Kasumi-1 (cell line): ENCODE measurements at places on chromosomes 3 and 15.

- peak; percentile 31 for DNase-seq
These were observed 395 bp downstream of the ZFAND6 start for GRCh38 chr15:80059786-80060355.

DNA sequence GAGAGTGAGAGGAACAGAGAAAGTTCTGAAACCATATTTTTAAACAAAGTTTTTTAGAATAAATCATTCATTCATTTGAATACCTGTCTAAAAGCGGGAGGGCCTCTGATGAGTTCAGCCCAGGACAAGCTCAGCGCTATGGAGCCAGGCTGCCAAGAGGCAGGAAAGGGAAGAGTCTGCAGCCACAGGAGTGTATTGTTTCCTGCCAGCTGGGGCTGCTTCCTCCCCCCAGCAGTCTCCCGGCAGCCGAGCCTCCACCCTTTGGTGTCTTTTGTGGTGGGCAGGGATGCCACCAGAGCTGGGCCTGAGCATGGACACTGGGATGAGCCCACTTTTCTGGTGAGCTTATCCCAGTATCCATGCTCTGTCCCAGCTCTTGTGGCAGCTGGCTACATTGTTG is 199.5 kb upstream of the TPRG1 start:
- peak; percentile 91 for DNase-seq

GRCh38 chr3:143850877-143851276 is 2.6 kb upstream of the SLC9A9 start:
- DNase-seq = no peak

- no peak for DNase-seq
These were observed 51.5 kb downstream of the PDZRN3 start for GRCh38 chr3:73573204-73573603.

- no peak for DNase-seq
These were observed 75.9 kb upstream of the CBLB start for GRCh38 chr3:105944721-105945120.

DNA sequence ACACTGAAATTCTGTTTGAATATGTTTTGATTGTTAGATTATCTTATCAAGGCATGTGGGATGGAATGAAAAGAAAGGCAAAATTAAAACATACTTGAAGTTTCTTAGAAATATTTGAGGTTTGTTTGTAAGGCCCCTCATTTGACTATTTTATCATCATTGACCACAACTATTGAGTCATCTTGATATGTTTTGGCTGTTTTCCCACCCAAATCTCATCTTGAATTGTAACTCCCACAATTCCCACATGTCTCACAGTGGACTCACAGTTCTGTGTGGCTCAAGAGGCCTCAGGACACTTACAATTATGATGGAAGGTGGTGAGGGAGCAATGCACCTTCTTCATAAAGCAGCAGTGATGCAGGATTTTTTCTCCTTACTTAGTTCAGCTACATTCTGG is 917.1 kb downstream of the PLOD2 start:
- DNase-seq = no peak

DNA sequence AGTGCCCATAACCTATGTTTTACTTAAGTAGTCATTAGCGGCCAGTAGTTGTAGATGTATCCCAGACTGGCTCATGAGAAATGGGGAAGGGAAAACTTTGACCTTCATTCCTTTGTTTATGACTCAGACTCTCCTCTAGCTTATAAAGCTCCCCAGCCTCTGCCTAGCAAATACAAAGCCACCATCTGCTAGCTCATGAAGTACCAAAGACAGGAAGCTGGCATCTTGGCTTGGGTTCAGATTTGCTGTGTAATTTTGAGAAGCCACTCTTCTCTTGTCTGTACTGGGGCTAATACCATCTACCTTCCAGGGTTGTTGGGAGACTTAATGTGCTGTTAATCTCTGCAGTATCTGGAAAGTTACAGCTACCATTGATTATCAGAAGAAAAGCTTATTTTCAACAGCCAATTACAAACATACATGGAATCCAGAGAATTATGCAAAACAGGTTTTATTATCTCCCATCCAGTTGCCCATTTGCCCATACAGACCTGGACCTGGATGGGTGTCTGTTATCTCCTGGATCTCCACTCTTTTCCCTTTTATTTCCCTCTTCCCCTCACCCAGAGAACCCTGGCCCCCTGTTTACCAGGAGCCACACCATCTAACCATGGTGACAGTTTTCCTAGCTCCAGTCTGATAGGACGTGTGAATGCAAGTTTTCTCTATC is 153.8 kb downstream of the SEMA6D start:
- DNase-seq = no peak

GRCh38 chr15:69601711-69602504 is 149.3 kb downstream of the RPLP1 start:
- no peak for DNase-seq

- no peak for DNase-seq
These were observed 37.7 kb upstream of the NAALADL2 start for GRCh38 chr3:174821477-174821876.

DNA sequence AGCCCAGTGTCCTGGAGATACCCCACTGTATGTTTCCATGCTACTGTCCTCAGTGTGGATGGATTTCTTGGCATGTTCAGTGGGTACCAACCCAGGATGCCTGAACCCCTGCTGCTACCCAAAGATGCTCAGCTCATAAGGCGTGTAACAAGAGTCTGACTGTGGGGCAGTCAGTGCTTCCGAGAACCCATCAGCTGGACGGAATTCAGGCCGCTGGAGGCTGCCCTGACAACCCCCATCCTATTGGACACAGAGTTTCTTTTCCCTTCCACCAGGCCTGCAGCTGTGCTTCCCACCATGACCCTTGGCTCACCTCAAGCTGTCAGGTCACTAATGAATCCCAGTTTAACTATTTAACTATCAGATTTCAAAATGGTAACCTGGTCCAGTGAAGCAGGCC is 224.1 kb upstream of the FEZF2 start:
- DNase-seq = no peak

DNA sequence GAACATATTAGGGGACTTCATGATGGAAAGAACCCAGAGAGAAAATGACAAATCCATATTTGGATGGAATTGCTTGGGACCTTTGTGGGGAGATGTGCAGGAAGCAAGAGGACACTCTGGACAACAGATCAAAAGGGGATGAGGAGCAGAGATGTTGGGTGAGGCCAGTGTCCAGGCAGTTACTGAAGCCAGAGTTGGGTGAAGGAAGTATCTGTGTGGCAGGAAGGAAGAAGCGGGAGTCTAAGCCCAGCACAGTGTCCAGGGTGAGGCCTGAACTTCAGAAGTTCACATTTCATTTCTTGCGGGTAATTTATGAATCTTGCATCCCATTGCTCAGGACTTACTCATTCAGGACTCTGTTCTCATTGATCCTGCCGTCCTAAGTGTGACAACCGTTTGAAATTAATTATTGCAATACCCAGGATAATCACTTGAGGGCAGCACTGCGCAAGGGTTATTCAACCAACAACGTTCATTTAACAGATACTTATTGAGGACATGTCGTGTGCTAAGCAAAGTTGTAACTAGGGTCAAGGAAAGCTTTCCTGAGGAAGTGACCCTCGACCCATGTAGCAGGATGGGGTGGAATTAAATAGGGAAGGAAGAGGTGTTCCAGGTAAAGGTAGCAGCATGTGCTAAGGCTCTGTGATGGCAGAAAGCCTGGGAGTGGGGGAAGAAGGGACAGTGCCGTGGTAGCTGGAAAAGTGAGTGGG is 61.3 kb upstream of the CMTM8 start:
- DNase-seq = peak; percentile 72

DNA sequence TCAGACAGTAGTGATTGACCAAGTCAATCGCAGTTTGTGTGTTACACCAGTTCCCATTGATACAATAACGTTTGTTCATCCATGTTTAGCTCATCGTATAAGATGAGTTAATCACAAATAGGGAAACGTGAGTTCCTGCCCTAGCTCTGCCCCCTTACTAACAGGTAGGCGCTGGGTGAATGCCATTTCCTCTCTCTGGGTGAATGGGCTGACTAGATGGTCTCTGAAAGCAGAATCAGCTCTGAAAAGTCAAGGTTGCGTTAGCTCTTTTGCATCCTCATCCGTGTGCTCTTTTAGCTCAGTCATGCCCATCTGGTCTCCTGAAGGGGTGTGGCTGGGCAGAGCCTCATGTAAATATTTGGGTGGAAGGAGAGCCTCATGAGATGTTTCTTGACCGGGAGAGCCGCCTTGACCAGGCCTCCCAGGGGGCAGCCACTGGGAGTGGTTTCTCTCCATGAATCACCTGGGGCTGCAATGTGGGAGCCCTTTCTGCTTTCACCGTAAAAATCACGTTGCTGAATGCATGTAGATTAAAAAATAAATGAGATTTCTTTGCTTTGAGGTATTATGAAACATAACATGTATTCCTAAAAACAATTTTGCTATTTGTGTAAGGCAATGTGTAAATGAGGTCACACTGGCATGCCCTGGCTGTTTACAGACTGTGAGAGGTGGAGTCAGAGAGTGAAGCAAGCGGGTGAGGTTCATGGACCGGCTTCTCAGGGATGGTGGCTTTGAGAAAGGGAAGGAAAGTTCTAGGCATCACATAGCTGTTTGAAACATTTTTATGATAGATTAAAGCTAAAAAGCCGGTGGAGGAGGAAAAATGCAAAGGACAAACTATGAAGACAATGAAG is 108.4 kb upstream of the RASGRP1 start:
- DNase-seq = no peak

DNA sequence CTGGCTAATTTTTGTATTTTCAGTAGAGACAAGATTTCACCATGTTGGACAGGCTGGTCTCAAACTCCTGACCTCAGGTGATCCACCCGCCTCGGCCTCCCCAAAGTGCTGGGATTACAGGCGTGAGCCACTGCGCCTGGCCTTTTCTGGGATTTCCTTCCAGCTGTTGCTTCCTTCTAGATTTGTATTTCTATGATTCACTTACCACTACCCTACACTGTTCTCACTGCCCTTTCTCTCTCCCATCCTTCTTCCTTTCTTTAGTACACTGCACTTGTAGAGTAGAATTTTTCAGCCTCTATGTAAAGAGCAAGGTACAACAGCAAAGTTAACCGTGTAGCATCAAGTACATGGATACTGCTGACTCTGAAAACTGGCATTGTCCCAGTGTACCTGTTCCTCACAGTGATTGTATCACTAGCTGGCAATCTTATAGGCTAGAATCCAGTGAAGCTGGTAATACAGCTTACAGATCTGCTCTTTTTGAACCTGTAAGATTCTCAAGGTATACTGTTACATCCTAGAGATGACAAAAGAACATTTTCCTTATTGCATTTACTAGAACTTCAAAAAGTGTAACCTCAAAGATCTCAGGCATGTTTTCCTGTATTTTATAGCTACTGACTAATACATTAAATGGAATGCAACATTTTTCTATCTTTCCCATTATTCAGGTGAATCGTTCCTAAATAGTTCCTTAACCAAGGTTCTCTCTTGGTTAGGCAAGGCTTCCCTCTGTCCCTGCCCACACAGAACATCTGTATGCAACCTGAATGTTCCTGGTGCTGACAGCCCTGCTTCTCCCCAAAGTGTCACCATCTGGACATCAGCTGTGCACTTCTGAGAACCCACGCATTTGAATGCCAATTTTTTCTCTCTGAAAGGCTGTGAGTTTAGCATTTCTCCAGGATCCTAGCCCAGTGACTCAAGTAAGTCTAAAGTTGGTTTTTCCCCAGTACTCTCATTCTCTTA is 74.1 kb upstream of the RAP2B start:
- DNase-seq = no peak

GRCh38 chr3:72950801-72951200 is 45.8 kb upstream of the PPP4R2 start:
- no peak for DNase-seq

DNA sequence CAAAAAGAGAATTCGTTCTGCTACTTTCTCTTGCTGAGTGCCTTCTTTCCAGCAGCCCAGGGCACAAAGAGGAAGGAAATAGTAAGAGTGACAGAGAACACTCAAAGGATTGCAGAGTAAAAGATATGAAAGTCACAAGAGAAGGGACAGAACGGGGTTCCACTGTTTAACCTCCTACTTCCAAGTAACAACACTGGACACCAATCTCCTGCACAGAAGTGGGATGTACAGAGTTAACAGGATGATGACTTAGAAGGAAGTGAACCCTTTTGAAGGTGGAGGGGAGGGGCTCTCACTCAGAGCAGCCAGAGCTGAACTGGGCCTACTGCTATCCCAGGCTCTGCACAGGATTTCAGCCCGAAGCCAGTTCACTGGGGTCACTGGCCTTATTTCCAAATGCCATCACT is 130.1 kb upstream of the PRICKLE2 start:
- peak; percentile 40 for DNase-seq

GRCh38 chr3:118531816-118532215 is 502.8 kb downstream of the IGSF11 start:
- no peak for DNase-seq
